Cerebellum (tissue), 4 donors: ENCODE measurements at places on chromosomes 5 and 9. TPM values are rescaled to one million over a fixed set of nuclear protein-coding genes. Genes with fewer than 3 reads are reported as not detected.
A peak's percentile ranks its signal among the peaks of the same experiment; 100 is the strongest.

STC2 gene
- 0.64 TPM for total RNA-seq

FAM169A gene
- total RNA-seq = 60.1 TPM

DNA sequence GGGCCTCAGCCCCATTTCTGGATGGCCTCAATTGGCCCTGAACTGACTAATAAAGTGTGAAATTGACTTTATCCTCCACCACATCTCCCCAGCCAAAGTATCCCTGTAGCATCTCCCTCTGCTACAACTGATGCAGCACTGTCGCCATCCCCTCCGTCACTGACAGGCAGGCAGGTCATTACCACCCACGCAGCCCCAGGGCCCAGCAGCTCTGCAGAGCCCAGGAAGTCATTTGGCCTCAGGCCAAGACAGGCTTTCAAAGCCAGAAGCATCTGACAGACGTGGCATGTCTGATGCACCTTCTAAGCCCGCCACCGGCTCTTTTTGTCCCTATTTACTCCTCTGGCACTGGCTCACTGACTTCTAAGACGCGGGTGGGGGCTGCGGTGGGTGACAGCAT lies 65.3 kb downstream of the ARHGEF37 start:
- peak; percentile 66 for DNase-seq

DNA sequence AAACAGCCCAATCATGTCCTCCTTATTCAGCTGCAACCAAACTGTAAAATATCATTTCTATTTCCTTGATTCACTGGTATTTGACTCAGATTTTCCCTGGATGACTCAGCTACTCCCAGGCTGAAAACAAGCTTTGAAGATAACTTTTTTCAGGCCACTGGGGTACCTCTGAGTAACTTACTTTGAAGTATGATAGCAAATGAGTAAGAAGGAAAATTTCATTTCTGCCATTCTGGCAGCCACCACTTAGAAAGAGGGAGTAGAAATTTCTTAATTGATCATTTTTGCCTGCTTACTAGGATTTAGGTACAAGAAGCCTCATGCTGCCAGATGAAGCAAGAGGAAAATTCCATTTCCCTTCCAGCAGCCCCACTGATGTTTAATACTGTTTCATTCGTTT lies 247.4 kb downstream of the PRELID2 start:
- DNase-seq = no peak

DNA sequence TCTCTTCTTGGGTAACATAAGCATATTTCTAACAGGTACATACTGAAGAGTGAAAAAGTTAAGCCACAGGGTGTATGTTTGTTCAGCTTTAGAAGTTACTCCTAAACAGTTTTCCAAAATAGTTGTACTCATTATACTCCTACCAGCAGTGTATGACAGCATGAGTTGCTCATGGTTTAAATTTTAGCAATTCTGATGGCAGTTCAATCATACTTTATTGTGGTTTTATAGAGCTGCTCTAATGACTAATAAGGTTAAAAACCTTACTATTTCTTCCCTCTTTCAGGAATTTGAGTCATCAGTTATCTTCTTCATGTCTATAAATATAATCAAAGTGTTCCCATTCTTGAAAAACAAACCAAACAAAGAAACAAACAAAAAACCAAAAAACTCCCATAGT lies 81.5 kb downstream of the CAAP1 start:
- DNase-seq = no peak

DNA sequence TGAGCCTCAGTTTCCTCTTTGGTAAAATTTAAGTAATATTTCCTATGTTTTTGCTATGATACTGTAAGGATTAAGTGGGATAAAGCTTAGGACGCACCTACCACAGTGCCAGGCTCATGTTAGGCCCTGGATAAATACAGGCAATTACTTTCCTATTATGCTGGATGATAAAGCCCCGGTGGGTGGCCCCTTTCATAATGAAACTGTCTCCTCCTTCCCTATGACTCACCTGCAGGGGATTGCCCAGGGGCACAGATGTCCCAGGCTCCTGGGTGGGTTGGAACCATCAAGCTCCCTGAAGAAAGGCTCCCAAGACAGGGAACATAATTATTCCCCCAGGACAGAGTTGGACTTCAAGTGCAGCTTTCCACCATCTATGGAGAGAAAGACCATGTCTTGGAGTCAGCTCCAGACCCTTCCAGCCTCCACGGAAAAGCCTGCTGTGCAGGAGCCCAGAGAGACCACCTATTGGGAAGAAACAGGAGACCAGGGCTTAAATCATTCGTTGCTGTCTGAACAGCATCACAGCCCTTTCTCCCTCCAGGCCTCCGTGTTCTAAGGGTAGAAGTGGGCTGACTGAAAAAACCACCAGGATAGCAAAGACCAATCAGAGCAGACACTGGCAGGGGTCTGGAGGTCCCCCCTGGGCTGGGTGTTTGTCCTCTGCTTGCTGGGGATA lies 43.2 kb upstream of the FOXE1 start:
- DNase-seq = no peak

MEIKIN gene
- not detected for total RNA-seq

GLDC gene
- 30.3 TPM for total RNA-seq

DNA sequence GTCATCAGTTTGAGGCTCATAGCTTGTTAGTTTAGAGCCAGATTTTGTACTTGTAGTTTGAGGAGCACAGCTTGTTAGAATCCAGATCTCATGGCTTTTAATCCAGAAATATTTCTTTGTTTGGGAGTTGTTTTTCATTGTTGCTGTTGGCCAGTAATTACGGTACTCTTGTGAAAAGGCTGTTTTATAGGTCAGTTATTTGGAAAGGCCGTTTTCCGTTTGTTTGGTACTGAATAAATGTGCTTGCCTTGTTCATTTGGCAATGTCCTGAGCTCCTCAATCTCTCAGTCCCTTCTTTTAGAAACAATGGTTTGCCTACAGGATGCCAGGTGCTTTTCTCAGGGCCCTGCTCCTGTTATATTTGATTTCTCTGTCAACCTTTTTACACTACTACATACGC lies 4.5 kb upstream of the MOB3B start:
- no peak for DNase-seq

DNA sequence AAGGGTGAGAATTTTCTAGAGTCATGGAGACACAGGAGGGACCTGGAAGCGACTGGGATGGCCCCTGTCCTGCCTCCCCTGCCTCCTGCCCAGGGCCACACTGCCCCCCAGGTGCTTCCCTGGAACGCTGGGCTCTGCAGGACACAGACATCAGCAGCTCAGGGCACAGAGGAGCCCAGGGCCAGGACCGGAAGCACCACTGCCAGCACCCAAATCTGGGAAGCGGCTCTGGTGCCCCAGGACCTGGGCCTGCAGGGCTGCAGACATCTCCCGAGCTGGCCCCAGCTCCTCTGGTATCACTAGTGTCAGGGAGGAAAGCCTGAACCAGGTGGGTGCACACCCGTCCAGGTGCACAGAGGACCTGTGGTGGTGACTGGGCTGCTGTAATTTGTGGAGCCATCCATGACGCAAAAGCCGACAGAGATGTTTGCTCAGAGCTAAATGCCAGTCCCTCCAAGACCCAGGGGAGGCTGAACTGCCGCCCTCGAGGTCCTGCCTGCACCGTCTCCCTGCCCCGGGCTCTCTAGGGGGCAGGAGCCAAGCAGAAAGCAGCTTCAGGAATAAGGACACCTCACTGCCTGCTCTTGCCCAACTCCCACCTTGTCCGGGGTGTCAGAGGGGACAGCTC lies 46.0 kb upstream of the SIMC1 start:
- DNase-seq = no peak

DNA sequence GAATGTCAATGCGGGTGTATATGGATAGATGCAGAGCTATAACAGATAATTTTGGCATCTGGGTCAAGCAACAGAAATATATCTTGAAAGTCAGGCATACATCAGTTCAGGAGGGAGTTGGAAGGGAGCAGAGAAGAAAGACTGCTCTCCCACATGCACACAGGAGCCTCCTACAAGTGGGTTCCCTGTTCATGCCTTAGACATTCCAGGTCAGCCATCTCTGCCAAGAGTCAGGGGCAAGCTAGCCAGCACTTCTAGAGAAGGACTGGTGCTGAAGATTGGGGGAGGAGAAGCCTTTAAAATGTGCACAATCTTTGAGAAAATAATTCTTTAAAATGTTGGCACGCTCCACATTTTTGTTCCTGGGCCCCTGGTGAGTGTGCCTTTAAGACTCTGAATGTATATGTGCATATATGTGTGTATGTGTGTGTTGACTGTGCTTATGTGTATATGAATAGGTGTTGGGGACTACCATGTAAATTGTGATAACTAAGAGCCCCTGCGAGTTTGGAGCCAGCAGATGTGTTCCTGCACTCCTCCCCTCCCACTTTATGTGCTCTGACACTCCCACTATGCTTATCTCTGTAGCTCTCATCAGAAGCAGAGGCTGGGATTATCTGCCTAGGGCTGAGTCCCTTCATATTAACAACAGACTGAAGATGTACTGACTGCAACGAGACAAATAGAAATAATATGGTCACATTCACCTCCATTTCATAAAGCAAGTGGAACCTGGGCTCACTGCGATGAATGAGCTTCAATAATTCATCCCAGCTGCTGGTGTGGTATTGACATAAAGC lies 21.5 kb upstream of the DELE1 start:
- DNase-seq = no peak

- no peak for DNase-seq
Observed at GRCh38 chr9:33377089-33377715, 25.2 kb downstream of the AQP7 start.

- no peak for DNase-seq
Observed at GRCh38 chr9:134982311-134982710, 64.6 kb upstream of the FCN1 start.

ZNF462 gene
- total RNA-seq = 102 TPM

GRCh38 chr9:97502222-97502983 lies 937 bp downstream of the TMOD1 start:
- peak; percentile 49 for DNase-seq

COL5A1 gene
- total RNA-seq = 27.7 TPM

PCDHGA12 gene
- 20.1 TPM for total RNA-seq

- DNase-seq = peak; percentile 36
Observed at GRCh38 chr5:168736281-168736831, 157.2 kb upstream of the PANK3 start.

GRCh38 chr5:51203598-51203997 lies 179.7 kb upstream of the ISL1 start:
- DNase-seq = no peak

DNA sequence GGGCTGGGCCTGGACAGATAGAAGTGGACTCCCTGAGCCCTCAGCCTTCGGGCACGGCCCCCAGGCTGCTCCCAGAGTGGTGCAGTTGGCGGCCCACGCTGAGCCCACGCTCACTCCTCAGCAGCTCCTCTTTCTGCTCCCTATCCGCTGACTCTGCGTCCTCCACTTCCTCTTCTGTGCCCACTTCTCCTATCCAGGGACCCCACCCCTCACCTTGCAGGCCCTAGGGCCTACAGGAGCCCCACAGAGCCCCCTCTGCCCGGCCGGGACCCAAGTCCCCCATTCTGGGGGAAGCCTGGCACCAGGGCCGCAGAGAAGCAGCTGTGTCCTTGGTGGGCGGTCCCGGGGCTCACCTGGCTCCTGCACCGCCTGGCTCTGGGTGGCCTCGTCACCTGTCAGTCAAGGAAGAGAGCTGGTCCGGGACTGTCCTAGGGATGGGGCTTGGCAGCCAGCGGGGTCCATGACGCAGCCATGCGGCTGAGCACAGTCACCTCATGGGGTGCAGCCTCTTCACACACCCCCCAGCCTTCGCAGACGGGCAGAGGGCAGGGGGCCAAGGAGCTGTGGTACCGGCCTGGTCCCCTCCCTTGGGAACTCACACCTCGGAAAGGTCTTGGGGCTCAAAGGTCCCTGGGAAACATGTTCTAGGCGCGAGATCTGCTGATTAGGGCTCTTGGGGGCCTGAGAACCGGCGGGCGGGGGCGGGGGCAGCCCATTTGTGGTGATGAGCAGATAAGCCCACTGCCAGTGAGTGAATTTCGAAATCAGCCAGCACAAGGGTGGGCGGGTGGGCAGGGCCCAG lies 5.4 kb upstream of the NRARP start:
- DNase-seq = no peak

NNT gene
- 122 TPM for total RNA-seq

DNA sequence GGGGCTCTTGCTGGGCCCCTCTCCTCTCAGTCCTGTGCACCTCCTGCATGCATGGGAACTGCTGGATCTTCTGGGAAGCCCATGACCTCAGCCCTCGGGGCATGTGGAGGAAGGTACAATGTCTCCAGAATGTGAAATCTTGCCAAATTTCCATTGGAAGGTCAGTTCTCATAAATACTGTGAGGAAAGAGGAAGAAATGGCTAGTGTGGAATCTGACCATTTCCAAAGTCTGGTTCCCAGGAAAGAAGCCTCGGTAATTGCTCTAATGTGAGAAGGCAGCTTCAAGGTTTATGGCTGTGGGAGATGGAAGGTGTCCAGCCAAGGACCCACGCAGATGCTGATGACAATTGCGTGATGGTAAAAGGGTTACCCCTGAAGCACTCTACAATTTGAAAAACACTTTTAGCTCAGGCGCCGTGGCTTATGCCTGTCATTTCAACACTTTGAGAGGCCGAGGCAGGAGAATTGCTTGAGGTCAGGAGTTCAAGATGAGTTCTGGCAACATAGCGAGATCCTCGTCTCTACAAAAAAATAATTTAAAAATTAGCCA lies 8.1 kb upstream of the IL17B start:
- DNase-seq = no peak

AJM1 gene
- 1.8 TPM for total RNA-seq

- peak; percentile 77 for DNase-seq
Observed at GRCh38 chr9:135379540-135380267, 99.9 kb upstream of the PPP1R26 start.

- DNase-seq = no peak
Observed at GRCh38 chr9:80932947-80933780, 756.2 kb downstream of the TLE1 start.

GPSM1 gene
- total RNA-seq = 48.0 TPM

DNA sequence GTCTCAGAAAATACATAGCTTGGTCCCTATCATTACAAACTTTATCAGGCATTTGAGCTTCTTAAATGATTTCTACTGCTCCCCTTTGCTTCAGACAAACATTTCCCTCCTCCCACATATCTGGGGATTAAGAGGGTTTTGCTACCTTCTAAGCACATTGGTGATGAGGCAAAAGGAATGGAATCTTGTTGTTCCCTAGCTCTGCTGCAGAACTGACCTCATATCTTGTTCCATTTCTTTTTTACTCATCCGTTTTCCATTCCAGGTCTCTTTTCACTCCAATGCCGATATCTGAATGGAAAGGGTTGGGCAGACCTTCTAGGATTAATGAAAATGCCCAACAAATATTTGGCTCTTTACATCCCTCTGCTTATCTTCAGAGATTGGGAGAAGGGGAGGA lies 444.6 kb downstream of the ZNF608 start:
- no peak for DNase-seq

GRCh38 chr9:35318741-35319140 lies 156.9 kb downstream of the UNC13B start:
- DNase-seq = no peak

OXCT1 gene
- total RNA-seq = 49.4 TPM

- no peak for DNase-seq
Observed at GRCh38 chr5:75031366-75031765, 21.0 kb downstream of the GCNT4 start.

KIF24 gene
- total RNA-seq = 5.9 TPM

- DNase-seq = no peak
Observed at GRCh38 chr9:73680831-73681230, 529.2 kb downstream of the ANXA1 start.

FRMPD1 gene
- total RNA-seq = 3.1 TPM

- no peak for DNase-seq
Observed at GRCh38 chr5:88518131-88519016, 249.7 kb upstream of the TMEM161B start.
